ENCODE measurements at places on chromosomes 16 and 17.

- no peak for DNase-seq
These were observed 3.0 kb upstream of the CDH15 start for GRCh38 chr16:89168381-89169189.

DNA sequence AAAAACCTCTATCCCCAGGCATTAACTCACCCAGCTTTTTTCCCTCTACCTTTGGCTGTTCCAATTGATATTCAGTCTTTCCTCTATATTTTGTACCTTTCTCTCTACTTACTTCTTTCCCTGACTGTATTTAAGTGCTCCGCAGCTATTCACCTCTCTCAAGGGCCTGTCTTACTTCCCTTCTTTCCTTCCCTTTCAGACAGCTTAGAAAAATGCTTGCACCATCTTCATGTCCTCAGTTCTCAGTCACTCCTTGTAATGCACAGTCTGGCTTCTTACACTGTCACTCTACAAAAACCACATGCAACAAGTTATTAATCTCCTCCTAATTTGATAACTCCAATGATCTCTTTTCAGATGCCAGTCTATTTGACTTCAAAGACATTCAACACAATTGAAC lies 163.4 kb downstream of the PHKB start:
- peak; percentile 15 for DNase-seq

- no peak for DNase-seq
These were observed 3.9 kb upstream of the WFIKKN2 start for GRCh38 chr17:50831471-50831928.

DNA sequence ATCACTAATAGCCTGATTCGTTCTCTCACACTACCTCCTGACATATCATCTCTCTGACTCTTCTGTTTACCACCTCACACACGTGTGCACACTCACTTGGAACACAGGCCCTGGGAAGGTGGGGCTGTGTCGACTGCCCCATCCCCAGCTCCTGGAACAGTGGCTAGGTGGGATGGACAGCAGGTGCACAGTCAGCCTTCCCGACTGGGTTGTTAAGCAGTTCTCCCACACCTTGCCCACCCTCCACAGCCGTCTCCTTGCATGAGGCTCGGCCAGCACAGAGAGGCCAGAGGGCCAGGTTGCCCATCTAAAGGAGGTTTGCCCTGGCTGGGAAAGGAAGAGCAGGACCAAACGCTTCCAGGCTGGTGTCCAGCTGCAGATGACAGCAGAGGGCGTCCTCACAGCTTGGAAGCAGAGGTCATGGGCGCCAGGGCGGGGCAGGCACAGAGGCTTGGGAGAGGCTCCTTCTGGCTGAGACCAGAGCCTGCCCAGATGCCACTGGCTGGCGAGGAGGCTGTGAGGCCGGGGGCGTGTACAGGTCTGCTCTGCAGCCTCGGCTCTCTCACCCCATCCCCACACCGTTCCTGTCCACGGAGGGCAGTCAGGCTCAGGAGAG lies 92.8 kb downstream of the AMFR start:
- DNase-seq: peak; percentile 5

GRCh38 chr17:43879723-43880419 lies 27.5 kb downstream of the MPP2 start:
- DNase-seq: no peak

DNA sequence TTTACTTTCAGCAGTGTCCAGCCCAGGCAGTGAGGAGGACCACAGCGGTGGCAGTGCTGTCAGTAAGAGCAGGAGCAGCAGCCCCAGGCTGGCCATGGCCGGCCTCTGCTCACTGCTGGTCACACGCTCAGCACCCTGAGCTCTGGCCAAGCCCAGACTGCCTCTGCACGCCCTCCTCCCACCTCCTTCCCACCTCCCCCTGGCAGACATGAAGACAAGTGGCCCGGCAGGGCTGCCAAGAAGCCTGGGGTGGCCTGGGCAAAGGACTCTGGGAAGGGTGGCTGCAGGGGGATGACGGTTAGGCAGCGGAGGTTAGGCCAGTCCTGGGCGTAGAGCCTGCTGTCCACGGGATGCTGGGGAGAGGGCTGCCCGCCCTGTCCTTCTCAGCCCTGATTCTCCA lies at the start of gene C16orf89:
Gene C16orf89 (minus strand): TSS at position 144 of the 400 bp plus-strand sequence. CDS start 48 bp downstream, at position 96.
- DNase-seq: no peak

DNA sequence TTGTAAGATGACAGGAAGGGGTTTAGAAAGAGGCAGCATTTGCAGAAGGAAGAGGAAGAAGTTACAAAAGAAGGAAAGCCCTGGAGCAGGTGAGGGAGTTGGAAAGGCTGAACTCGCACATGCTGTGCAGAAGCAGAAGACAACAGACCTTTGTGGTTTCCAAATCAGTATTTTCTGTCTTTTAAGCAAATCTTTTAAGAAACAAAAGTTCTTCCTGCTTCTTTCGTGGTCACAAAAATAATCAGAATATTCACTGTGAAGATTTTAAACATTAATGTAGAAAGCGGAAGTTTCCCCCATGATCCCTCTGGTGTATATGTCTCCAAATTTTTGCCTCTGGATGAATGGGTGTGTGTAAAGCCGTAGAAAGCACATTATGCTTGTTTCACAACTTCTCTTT lies 25.8 kb downstream of the ZNRF1 start:
- peak; percentile 68 for DNase-seq

DNA sequence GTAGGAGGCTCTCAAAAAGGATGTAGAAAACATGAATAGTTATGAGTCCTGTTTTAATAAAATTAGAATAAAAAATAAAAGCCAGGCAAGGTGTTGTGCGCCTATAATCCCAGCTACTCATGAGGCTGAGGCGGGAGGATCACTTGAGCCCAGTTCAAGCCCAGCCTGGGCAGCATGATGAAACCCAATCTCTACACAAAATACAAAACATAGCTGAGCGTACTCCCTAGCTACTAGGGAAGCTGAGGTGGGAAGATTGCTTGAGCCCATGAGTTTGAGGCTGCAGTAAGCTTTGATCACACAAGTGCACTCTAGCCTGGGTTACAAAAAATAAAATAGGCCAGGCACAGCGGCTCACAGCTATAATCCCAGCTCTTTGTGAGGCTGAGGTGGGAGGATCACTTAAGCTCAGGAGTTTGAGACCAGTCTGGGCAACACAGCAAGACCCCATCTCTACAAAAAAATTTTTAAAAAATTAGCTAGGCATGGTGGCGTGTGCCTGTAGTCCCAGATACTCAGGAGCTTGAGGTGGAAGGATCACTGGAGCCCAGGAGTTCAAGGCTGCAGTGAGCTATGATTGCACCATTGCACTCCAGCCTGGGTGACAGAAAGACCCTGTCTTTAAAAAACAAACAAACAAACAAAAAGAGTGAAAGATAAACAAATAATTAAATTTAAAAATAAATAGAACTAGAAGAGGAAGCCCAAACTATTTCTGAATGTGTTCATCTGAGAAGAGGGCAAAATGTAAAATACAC lies 17.2 kb upstream of the PRM1 start:
- DNase-seq: no peak

- peak; percentile 85 for DNase-seq
These were observed 27.4 kb downstream of the NDEL1 start for GRCh38 chr17:8463099-8463498.

DNA sequence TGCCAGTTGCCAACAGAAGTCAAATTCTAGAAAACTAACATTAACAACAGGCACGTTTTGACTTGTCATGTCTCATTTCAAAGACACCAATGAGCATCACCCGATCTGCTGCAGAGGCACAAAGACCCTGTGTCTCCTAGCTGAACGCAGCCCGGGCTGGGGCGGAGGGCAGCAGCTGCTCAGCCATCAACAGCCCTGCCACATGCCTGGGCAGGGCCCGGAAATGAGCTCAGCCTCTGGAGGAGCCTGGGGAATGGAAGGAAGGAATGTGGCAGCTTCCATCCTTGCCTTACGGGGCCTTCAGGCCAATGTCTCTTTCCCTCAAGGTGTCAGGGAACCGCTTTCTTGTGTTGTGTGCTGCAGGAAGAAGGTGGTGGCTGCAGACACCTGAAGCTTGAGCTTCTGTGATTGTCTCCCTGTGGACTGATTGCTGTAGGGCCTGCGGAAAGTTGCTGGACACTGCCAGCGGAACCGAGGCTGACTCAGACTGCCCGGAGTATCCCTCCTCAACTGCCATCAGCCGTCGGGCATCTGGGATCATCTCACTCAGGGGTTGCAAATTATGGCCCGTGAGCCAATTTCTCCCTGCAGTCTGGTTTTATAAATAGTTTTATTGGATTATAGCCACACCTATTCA lies 7.3 kb downstream of the CDH13 start:
- DNase-seq: no peak

DNA sequence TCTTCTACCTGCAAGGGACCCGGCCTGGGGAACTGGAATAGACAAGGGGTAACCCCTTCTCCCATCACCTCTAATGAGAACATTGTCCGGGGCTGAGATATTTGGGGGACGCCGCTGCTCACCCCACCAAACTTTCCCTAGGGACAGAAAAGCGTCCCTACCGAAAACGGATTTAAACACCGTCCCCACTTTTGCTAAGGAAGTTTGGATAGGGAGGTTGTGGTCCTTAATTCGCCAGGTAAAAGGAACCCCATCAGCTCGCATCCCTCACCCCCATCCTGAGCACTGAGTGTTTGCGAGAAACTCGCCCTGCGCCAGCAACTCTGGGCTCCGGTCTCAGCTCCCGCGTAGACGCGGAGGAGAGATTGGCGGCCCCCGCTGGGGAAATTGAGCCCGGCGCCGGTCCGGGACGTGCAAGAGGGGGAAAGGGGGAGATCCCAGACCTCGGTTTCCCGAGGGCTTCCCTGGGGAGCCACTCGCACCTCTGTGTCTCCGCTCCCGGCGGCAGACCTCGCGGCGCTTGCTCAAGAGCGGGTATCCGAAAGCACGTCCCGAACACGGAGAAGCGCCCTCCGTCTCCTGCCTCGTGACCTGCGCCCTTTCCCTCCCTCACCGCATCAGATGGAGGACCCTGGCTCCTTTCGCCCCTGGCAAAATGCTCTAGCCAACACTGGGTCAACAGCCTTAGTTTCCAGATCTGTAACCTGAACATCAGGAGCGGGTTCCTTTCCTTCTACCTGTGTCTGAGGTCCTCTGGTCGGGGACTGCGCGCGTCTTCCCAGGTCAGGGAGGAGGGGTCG lies 3.1 kb upstream of the SOX9 start:
- DNase-seq: no peak

GRCh38 chr17:14044702-14045101 lies 24.6 kb upstream of the COX10 start:
- no peak for DNase-seq

DNA sequence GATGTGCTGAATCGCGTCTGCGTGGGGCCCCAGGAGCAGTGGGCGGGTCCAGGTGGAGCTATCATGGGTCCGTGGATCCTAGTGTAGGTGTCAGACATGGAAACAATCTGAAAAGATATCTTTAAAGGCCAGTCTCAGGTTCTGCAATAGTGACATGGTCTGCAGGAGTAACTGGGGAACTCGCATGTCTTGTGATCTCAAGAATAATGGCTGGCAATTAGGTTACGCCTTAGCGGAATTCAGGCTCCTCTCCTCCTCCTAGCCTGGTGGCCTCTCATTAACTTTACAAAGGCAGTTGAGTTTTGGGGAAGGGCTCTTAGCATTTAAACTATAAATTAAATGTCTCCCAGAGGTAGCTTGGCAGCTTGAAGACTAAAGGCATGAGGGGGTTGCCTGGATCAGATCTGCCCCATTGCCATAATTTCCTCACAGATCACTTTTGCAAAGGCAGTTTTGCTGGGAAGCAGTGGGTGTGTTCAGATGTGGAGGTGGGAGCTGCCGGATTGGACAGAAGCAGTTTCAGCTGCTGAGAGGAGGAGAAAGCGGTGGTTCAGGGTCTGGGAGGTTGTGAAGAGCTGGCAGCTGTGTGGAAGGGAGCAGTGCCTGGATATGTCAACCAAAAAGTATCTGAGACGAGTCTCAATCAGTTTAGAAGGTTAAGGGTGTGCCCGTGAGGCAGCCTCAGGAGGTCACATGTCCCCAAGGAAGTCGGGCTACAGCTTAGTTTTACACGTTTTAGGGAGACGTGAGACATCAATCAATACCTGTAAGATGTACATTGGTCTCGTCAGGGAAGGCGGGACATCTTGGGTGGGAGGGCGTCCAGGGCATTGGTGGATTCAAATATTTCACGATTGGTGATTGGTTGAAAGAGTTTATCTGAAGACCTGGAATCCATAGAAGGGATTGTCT lies 2.7 kb downstream of the TBCD start:
- no peak for DNase-seq

DNA sequence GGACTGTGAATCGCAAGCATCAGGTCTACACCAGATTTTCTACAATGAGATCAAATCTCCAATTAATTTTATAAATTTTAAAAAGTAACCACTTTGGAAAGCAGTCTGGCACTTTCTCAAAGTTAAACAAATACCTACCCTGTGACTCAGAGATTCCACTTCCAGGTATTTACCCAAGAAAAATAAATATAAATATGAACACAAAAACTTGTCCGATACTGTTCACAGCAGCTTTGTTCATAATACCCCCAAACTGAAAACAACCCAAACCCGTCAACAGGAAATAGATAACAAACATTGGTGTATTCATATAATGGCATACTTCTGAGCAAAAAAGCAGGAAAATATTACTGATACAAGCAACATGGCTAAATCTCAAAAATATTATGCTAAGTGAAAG lies 12.1 kb downstream of the ZDHHC7 start:
- DNase-seq: no peak

- peak; percentile 39 for DNase-seq
These were observed 684 bp upstream of the APPBP2 start for GRCh38 chr17:60526726-60527125.

DNA sequence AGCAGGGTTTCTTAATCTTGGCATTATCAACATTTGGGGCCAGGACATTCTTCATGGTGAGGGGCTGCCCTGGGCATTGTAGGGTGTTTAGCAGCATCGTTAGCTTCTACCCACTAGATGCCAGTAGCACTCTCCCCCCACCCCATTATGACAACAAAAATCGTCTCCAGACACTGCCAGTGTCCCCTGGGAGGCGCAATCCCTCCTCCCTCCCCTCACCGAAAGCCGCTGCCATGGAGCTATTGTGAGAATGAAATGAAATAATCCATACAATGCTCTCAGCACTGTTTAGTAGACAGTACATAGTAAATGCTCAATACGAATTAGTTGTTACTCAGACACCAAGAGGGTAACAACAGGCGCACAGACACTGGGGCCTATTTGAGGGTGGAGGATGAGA lies 502.9 kb downstream of the NPIPA7 start:
- no peak for DNase-seq

DNA sequence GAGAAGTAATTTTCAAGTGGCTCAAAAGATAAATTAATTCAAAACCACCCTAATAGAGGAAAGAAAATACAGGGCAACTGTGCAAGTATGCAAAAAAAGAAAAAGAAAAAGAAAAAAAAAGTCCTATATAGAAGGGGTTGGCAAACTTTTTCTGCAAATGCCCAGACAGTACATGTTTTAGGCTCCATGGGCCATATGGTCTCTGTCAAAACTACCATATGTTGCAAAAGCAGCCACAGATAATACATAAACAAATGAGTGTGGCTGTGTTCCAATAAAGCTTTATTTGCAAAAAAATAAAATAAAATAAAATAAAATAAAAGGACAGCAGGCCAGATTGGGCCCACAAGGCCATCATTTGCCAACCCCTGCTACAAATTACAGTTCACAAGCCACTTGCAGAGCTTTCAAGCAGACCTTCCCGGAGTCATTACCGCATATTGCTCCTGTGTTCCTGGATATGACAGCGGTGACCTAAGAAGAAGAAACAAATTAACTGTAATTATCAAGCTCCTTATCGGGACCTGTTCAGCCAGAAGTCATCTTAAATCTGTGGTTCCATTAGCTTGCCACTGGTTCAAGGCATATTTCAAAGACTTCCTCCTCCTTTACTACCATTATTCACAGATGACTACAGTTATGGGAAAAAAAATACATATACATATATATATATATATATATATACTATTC lies 15.9 kb downstream of the ZC3H7A start:
- no peak for DNase-seq

All from inflammatory macrophage treated with lipopolysaccharide for 4 hours (primary cell).